Substantia nigra (tissue), 51 donors: ENCODE measurements at places on chromosomes 6 and 20.
A peak's percentile ranks its signal among the peaks of the same experiment; 100 is the strongest.

GRCh38 chr6:43604174-43604573 lies 24.9 kb downstream of the GTPBP2 start:
- DNase-seq: no peak

GRCh38 chr20:62755817-62756724 lies 40.2 kb upstream of the MRGBP start:
- DNase-seq: no peak

DNA sequence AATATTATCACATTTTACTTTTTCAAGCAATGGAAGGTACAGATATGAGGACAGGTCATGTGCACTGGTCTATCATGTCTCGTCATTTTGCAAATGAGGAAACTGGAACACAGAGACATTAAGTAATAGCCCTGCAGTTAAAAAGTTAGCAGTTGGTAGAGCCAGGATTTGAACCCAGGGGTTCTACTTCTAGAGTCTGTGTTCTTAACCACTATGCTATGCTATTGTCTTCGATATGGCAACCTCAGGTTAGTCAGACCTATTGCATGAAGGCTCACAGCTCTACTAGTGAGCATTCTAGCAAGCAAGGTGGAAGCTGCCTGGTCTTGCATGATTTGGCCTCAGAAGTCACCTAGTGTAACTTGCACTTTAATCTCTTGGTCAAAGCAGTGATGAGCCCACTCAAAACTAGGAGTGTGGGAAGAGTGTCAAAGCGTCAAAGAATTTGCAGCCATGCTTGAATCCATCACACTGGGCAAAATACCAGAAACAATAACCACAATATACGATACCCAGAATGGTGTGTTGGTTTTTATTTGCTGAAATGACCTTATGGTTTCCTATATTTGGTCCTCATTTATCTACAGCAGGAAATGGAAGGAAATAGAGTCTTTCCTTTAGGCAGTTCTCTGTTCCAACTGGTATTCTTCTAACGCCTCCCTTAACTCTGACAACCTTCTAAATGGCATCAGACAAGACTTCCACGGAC lies 20.4 kb upstream of the BMP2 start:
- no peak for DNase-seq

- DNase-seq: no peak
Observed at GRCh38 chr20:13396826-13397225, 175.8 kb downstream of the ISM1 start.

GRCh38 chr20:24995741-24996448 lies 3.3 kb upstream of the APMAP start:
- DNase-seq: no peak

GRCh38 chr6:16162003-16162402 lies 33.1 kb downstream of the MYLIP start:
- DNase-seq: no peak

DNA sequence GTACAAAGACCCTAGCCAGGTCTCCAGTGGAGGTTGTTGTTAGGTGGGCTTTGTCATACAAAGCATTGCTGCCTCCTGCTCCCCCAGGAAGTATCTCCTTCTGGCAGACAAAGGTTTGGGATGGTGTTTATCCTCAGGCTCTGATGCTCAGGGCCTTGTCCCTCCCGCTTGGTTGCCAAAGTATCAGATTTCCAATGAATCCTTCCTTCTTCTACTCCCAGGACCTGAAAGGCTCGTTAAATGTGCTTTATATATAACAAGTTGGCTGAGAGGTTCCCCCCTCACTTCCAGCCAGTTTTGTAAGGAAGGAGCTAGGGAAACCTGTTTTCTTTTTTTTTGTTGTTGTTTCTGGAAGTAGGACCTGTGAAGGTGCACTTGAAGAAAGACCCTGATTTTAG lies 14.4 kb downstream of the PTK7 start:
- DNase-seq: no peak

GRCh38 chr20:33732166-33732970 lies 572 bp downstream of the ZNF341 start:
- DNase-seq: peak; percentile 87

GRCh38 chr6:168016176-168016620 lies 18.7 kb downstream of the KIF25 start:
- DNase-seq: no peak

DNA sequence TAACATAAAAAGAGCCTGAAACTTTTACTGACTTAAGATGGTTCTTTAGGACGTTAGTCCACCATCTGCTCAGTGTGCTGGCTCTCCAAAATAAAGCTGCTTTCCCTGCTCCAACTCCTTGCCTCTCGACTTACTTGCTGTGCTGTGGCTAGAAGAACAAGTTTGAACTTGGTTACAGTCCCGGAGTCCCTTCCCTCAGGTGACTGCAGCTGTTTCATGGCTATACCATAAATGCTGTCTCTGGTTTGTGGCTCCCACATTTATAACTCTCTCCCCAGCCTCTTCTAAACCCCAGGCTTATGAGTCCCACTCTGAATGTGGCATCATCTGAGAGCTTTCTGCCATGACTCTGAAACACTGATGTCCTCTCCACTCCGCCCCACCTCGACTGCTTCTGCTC lies 306.4 kb upstream of the PRND start:
- no peak for DNase-seq

DNA sequence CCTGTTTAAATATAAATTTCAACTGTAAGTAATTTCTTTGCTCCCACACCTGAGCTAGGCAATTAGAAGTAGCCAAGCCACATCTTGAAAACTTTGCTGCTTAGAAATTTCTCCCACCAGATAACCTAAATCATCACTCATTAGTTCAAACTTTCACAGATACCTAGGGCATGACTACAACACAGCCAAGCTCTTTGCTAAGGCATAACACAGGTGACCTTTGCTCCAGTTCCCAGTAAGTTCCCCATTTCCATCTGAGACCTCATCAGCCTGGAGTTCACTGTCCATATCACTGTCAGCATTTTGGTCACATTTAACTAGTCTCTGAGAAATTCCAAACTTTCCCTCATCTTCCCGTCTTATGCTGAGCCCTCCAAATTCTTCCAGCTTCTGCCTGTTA lies 79.8 kb upstream of the OPRM1 start:
- DNase-seq: no peak

DNA sequence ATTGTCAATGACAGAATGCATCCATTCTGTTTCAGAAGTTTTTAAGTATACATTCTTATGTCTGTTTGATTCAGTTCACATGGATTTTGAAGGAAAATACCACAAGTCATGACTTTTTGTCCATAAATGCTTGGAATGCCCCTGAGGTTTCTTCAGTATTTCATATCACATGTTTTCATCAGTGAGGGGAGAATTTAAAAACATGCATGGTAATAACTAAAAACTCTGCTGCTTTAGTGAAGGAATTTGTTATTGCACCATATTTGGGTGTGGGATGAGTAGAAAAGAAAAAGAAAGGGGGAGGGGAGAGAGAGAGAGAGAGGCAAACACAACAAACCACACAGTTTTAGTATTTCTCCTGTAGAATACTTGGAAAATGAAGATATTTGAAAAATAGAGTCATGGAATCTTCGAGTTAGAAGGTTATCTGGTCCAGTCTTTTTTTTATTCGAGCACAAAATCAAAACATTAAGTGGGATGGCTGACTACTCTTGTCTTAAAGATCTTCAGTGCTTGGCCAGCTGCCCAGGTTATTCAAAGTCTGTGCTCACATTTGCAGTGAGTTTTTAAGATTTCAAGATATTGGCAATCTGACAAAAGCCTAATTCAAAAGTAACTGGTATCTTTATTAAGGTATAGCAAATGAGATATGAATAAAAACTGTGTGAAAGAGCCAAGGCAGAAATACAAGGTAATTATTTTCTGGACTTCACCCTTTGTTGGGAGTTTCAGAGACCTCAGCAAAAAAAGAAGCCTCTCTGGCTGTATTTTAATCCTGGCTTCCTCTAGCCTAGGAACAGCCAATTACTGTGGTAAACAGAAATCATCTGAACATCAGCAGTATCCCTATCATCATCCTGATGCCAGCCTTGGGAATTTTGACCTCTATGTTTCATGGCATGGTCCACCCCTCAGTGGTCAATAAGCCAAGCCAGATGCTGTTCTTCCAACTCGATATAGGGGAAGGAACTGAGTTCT lies 687.9 kb upstream of the CITED2 start:
- DNase-seq: no peak

DNA sequence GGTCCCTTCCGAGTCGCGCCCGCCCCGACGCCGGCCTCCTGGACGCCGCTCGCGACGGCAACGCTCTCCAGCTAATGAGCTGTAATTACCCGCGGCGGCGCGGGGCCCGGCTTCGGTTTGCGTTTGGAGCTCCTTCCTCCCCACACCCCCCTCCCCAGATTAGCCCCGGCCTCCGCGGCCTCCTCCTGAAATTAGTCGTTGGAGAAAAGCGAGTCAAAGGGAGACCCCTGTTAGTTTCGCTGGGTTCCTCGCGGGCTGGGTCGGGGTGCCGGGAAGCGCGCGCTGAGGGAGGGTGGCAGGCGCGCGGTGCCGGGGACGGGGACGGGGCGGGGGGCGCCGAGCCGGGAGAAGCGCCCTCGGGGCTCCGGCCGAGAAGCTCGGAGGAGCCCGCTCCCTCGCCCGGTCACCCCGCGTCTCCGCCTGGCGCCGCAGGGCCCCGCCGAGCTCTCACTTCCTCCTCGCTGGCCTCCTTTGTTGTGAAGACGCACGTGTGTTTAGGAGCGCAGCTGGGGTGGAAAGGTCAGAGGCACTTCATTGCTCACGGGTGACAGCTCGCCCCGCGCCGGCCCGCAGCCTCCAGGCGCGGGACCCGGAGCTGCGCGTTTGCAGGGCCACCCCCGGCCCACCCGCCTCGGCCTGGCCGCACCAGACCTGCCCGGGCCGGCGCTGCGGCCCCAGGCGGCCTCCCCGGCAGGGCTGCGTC lies 4.9 kb downstream of the FOXC1 start:
- no peak for DNase-seq

DNA sequence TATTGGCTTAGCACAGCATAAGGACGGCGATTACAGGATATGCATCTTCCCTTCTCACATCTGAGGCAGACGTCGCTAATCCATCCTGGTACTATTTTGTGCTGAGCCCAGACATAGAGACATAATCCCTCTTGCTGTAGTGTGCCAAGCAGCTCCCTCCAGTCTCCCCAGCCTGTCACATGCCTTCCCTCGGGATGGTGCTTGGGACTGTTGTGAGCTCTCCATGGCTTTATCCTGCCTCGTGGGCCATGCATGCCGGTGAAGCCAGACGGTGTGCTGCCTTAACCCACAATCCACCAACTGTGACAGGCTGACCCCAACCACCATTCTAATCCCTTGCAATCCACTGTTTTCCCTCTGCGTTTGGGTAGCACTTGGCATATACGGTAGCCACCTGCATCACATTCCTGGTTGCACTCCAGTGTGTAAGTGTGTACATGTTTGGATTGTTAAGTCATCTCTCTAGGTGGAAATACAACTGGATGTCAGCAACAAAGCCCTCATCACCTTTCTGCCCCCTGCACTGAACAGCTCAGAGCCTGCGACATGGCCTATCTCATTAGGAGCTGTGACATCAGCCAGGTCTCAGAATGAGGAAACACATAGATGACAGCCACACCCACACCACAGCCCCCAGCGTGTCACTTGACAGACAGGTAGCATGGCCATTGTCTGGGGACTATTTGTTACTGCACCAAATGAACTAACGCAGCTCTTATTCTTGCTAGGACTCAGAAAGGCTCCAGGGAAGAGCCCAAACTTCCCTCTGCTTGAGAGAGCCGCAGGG lies 374.8 kb upstream of the CDH4 start:
- DNase-seq: no peak

- no peak for DNase-seq
Observed at GRCh38 chr6:165511807-165512206, 151.2 kb downstream of the PDE10A start.

DNA sequence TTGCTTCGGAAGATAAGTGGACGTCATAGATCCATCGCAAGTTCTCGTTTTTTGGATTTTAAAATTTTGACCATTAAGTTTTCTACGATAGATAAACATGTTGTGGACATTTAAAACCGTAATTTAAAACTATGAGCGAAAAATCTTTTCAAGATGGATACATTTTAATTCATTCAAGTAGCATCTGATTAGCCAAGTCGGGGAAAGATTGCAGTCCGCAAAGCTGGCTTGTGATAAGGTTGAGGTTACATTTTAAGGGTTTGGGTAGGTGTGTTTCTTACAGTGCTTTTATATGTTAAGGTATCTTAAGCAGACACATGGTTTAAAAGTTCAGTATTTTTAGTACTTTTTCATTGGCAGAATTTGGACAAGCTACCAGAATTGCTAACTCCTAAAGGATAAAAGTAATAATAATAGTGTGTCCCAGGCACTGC lies 1.2 kb downstream of the WTAP start:
- DNase-seq: no peak

DNA sequence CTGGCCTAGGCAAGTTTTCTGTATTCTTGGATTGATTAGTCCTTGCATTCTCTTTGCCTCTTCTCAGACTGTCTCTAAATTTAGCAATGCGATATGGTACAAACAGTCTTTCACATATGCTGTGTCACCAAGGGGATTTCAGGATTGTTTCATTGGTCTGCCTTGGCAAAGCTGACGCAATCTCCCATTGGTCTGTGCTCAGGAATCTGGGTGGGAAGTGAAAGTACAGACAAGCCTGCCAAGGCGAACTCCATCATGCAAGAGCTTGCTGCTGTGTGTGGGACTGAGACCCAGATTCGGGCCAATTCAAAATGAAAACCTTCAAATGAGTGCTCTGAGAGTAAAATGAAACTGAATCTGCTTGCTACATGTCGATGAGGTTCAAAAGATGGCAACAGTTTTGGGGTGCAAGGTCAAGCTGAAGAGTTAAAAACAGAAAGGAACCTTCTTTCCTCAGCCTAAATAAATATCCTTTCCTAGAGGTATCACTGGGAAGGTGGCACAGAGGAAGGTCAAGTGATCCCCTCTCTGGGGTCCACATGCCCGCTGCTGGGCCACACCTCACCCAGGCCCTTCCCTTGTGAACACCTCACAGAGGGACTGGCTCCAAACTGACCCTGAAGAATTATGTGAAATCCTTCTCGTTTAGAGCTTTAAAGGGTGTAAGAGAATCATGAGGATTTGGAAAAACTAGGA lies 198.8 kb upstream of the PREP start:
- DNase-seq: no peak

GRCh38 chr6:116562614-116563013 lies 8.7 kb upstream of the RWDD1 start:
- DNase-seq: no peak

- peak; percentile 50 for DNase-seq
Observed at GRCh38 chr6:158009114-158009891, 27.6 kb downstream of the SYNJ2 start.
